ENCODE measurements at places on chromosomes 1 and 21.

GRCh38 chr1:33893147-33893830, 29.4 kb downstream of the HMGB4 start:
- DNase-seq, result no peak

DNA sequence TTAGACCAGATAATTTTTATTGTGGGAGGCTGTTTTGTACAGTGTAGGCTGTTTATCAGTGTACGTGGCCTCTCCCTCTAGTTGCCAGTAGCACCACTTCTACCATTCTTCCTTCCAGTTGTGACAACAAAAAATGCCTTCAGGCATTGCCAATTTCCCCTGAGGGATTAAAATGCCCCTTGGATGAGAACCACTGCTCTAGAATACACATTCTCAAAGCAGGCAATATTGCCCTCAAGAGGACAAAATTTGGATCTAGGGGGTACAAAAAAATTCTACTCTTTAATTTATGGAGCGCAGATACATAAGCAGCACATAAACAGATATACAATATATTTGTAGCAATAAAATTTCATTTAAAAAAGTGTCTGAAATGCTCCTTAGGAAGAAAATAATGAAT, 674.6 kb downstream of the PTPRC start:
- DNase-seq, result no peak

GRCh38 chr1:175307160-175307559, 114.6 kb upstream of the KIAA0040 start:
- no peak for DNase-seq

GRCh38 chr21:44455524-44456213, 359 bp downstream of the LRRC3 start:
- DNase-seq, result no peak

- DNase-seq, result no peak
These were observed 338.8 kb downstream of the PLA2G4A start for GRCh38 chr1:187167555-187167954.

GRCh38 chr1:239897458-239897857, 194.2 kb upstream of the FMN2 start:
- DNase-seq, result peak; percentile 16

- DNase-seq, result no peak
These were observed 49.5 kb upstream of the RAB3GAP2 start for GRCh38 chr1:220321758-220322157.

DNA sequence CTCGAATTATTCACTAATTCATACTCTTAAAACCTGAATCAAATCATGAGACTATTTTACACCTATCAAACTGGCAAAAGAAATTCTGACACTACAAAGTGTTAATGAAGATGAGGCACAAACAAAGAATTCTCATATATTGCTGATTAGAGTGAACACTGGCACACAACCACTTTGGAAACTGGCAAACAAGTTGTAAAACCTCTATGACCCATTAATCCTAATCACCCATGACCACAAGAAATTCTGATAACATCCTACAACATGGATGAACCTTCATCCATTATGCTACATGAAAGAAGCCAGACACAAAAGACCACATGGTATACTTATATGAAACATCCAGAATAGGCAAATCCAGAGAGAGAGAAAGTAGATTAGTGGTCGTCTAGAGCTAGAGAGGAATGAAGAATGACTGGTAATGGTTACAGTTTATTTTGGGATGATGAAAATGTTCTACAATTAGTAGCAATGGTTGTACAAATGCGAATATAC, 8.5 kb downstream of the GPBP1L1 start:
- DNase-seq, result no peak

DNA sequence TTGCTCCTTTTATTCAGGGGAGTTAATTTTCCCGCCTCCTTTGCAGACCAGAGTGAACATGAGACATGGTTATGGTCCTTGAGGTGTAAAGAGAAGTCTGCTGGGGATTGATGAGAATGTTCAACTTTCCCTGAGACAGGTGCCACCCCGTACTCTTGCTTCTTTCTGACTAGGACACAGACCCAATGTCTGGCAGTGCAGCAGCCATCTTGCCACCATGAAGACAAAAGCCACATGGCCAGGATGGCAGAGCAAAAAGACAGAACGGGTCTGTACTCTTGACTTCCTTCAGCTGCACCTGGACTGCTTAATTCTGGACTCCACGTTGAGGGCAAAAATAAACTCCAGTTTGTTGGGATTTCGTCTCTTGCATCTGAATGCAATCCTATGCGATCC, 54.1 kb downstream of the KLHDC7A start:
- no peak for DNase-seq

DNA sequence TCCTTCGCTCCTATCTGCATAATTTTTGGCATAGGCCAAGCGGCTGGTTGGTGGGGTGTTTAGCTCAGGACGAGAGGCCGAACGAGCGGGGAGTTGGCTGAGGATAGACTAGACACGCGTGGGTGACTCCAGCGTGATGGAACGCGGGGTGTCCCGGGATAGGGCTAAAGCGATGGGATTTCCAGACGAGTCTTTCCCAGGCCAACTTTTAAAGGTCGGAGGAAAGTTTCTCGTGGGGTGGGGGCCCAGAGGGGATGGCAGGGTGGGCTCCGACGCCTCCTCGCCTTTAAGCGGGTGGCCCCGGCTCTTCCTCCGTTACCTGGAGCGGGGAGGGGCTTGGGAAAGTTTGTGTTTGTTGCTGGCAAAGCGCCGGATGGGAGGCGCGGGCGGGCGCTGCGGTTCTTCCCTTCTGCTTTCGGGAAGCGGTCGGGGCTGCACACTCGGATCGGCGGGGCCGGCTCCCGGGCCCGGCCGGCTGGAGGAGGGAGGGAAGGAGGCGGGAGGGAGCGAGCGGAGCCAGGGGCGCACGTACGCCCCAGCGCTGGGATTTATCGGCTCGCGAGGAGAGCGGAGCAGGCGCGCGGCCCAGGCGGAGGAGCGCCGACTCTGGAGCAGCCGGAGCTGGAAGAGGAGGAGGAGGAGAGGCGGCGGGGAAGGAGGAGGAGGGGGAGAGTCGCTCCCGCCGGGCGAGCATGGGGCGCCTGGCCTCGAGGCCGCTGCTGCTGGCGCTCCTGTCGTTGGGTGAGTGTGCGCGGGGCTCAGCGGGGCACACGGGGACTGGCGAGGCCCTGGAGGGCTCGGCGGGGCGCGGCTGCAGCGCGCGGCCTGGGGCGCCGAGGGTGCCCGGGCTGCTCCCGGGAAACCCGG, at the start of gene PTGFRN:
TSS of gene PTGFRN (plus strand) at position 405 of the 867 bp plus-strand sequence. CDS start at position 693, 288 bp downstream.
- DNase-seq, result peak; percentile 40

DNA sequence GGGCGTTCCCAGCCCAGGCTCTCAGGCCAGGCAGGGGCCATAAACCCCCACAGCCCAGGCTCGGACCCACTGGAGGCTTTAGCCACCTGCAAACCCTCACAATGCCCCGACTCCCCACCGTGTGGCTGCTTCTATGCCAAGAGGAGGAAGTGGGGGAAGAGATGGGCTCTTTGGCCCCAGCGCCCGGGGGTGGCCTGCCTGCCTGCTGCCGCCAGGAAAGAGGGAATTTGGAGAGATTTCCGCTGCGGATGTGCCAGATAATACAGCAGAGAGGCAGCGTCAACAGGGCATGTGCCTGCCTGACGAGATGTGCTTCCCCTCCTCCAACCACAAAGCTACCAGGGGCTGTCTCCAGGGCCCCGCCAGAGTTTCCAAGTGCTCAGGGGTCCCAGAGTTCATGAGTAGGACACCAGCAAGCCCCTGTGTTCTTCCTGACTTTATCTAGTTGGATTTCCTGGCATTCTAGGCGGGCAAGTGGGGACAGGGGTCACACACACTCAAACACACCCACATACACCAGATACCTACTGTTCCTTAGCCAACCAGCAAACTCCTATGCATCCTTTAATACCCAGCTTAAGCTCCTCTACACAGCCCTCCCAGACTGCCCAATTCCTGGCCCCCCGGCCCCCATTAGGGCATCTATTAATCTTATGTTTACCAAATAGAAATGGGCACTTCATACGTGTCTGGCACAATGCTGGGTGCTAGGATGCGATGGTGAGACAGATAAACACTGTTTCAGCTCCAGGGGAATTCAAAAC, 14.1 kb downstream of the EPHA2 start:
- no peak for DNase-seq

DNA sequence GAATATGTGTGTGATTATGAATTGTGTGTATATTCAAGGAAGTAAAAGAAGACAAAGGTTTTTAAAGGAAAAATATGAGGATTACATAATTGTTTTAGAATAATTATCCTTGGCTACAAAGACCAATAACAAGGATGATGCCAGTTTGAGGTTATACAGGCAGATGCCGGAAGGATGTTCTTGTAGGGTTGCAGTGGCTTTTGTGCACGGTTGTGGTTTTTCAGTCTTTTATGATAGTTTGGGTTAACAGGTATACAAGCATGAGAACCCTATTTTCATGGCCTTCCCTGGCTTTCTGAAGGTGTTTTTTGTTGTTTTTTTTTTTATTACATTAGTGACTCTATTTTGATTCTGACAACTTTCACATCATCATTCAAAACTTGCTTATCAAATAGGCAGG, 4.9 kb downstream of the CR2 start:
- DNase-seq, result no peak

DNA sequence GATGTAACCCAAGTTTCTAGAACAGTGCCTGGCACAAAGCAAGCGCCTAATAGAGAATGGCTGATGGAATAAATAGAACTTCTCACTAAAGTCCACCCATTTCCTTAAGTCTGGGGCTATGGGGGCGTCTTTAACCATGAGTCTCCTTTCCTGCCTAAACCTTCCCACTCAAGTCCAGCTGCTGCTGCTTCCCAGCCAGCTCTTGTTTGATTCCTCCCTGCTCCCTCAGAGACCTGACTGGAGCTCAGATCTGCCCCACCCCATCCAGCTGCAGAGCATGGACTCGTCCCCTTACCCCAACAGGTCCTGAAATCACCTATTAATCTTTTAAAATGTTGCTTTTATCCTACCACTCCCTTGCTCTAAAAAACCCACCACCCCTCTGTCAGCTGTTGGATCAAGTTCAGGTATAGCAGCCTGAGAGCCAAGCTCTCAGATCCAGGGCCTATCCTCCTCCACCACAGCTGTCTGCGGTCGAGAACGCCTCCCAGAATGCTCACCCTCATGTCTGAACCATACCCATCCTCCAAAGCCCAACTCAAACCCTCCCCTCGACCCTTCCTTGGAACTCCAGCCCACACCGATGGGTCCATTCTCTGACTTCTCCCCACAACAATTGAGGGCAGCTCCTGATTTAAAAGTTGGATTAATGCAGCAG, 12.8 kb upstream of the GALNT2 start:
- no peak for DNase-seq

DNA sequence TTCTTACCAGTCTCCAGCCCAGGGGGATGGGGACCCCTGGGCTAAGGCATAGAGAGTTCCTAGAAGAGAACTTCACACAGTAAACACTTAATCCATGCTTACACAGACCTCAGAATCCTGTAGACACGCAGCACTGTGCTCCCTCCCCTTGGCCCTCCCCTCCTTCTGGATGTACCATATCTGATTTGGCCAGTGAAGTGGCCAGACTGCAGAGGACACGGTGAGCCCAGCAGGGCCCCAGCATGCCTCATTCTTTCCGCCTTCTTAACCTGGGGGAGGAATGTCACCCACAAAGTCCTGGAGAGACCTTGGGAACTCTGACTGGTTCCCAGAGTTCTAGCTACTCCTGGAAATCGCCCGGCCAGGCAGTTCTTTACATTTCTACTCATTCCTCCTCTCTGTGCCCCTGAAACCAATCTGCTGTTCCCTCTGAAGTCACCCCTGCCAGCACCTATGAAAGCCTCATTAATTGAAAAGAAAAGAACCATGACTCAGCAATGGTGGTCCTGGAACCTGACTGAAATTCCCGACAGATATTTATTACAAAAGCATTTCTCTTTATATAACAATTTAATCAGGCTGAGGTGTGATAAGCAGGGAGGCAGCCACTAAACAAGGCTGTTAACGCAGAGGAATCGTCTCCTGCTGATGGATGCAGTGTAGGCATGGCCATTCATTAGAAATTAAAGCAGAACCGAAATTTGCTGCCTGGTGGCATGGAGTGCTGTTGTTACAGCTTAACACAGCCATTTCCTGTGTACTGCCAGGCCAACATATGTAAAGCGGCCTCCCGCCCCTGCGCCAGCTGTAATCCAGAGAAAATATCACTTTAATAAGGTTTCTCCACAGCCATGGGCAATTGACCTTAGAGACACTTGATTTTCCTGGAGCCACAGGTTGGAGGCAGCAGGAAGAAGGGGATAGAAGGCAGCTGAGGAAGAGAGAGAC, 74.6 kb upstream of the KCND3 start:
- no peak for DNase-seq

- DNase-seq, result peak; percentile 51
These were observed 2.5 kb downstream of the CDC42BPA start for GRCh38 chr1:227315629-227316346.

GRCh38 chr1:54816951-54817350, 15.8 kb upstream of the TTC22 start:
- no peak for DNase-seq

GRCh38 chr1:32966900-32967299, 2.3 kb upstream of the RNF19B start:
- no peak for DNase-seq

GRCh38 chr1:40879482-40880175, 17.5 kb upstream of the CITED4 start:
- DNase-seq, result no peak

DNA sequence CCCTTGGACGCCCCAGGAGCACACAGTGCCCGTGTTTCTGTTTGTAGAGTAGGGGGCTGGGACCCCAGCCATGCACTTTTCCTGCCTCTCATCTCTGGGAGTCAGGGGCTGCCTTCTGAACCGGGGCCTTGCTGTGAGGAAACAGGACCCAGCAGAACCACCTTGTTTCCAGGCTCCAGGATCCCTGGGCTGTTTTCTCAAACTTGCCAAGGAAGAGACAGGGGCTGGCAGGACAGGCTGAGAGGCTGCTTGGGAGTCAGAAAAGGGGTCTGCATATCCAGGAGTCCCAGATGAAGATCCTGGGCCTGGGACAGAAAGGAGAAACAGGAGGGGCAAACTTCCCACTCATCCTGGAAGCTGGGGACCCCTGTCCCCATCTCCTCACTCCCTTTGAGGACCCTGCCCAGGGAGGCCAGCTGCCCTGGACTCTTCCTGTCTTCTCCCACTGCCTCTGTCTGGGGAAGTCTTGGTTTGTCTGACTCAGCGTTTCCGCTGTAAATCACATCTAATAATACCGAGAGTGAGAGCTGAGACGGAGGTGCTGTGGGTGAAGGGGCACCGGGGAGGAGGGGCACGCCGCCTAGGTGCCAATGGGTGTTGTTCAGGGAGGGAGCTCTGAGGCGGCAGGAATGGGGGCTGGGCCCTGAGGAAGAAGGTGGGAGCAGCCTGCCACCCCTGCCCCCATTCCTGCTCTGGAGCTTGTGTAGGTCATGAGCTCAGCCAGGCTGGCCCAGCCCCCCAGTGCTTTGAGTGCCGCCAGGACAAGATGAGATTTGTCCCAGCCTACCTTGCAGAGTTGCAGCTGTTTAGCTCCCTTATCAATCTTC, 16.7 kb downstream of the POU3F1 start:
- DNase-seq, result no peak

DNA sequence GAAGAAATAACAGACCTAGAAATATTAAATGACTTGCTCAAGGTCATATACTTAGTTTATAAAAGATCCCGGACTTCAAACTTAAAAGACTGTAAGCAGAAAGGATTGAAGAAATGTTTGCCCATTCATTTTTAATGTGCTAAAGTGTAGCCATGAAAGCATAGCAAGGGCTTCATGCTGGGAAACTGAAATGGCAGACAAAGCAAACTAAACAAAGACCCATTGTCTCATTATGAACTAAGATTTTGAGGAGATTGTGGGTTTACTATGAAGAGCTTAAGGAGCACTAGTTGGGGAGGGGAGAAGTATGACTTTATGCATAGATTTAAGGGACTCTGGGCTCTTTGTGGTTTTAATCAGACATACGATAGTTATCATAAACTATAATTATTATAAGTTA, 26.3 kb downstream of the ADAMTS1 start:
- no peak for DNase-seq

All from midbrain (tissue), 1 donor.